ENCODE measurements at places on chromosomes 6 and 20.
A peak's percentile ranks its signal among the peaks of the same experiment; 100 is the strongest.

GRCh38 chr6:40733290-40733689, 146.1 kb upstream of the LRFN2 start:
- no peak for DNase-seq

GRCh38 chr6:35668096-35668495, 20.6 kb downstream of the FKBP5 start:
- DNase-seq = no peak

DNA sequence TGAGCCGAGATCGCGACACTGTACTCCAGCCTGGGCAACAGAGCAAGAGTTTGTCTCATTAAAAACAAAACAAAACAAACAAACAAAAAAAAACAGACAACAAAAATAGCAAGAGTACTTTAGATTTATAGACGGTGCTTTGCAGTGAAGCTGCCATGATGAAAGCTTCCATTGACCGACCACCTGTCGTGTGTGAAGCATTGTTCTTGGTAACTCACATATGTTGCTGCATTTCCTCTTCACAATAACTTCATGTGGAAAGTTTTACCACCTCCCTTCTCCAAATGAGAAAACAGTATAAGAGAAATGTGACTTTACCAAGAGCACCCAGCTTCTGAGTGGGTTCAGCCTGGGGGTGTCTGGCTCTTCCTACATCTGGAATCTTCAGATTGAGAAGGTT, 56.4 kb upstream of the PTGIS start:
- DNase-seq = no peak

DNA sequence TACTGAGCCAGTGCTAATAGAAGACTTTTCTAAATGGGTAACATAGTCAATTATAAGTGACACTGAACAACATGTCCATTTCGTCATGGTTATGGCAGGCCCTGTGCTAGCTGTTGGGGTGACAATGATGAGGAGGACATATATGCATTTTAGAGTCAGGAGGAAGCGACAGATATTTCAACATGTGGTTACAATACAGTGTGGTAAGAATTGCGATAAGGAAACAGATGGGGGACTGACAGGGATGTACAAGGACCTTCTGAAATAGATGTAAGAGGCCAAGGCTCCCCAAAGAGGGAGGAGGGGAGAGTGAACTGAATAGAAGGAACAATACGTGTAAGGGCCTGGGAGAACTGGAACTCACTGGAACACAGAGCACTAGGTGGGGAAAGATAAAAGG, 11.7 kb downstream of the MMP24 start:
- no peak for DNase-seq

GRCh38 chr20:12040261-12040660, 122.6 kb downstream of the BTBD3 start:
- DNase-seq = no peak

- DNase-seq = no peak
These were observed 74.8 kb downstream of the CDYL start for GRCh38 chr6:4851035-4851434.

GRCh38 chr20:5000263-5001173, 792 bp downstream of the SLC23A2 start:
- DNase-seq = peak; percentile 67

GRCh38 chr6:135475292-135475886, 22.2 kb downstream of the AHI1 start:
- peak; percentile 65 for DNase-seq

DNA sequence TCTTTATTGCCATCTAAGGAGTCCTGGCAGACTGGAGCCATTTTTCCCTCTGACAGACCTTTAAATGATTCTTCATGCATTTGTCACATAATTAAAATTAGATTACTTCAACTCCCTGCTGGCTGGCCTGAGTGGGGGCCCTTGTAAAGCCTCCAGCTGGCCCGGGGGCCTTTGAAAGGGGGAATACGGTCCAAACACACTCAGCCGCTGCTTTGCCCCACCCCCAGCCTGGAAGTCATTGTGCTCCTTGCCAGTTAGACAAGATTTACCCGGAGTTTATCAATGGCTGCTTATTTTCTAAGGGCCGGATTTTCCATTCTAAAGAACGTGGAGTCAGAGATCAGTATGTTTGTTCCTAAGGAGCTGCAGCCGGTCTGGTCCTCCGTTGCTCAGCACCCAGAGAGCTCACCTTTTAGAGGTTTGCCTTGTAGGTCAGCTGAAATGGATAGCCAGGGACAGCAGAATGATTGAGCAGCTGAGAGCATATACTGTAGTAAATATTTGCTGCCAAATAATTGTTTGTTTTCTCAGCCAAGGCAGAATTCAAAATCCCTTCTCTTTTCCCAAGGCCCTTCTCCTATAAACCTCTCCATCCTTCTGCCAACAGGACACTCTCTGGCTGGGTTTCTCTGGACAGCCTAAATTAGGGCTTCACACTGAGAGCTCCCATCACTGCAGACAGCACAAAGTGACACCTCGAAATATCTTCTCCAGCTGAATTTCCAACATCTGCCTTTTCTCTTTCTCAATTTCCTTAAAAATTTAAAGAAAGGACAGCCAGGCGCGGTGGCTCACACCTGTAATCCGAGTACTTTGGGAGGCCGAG, 68.4 kb upstream of the RBM24 start:
- DNase-seq = peak; percentile 45

DNA sequence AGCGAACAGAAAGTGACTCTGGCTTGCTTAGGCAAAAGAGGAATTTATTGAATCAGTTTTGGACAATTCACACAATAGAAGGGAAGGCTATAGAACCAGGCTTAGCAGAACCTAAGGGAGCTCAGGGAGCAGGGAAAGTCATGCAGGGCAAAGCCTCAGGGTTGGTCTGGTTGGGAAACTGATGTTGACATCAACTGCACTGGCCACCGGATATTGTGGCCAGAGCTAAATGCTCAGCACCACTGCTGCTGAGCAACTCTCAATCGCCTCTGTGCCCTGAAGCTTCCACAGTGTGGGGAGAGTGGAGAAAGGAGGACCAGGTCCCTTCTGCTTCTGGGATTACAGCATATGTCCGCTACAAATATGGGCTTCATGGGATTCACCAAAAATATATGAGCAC, 93.3 kb upstream of the GCM1 start:
- no peak for DNase-seq

DNA sequence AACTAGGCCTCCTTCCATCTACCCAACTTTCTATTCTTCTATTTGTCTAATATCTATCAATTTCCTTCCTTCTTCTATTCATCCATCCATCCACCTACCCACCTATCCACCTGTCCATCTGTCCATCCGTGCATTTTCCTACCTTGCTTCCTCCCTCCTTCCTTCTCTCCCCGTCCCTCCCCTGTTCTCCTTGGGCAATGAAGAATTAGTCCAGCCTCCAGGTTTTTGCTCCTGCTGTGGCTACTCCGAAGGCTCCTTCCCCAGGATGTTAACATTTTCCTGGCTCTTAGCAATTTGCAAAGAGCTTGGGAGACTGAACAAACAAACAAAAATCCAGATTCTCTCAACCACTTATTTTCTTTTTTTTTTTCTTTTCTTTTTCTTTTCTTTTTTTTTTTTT, 81.6 kb downstream of the KCNB1 start:
- DNase-seq = no peak

DNA sequence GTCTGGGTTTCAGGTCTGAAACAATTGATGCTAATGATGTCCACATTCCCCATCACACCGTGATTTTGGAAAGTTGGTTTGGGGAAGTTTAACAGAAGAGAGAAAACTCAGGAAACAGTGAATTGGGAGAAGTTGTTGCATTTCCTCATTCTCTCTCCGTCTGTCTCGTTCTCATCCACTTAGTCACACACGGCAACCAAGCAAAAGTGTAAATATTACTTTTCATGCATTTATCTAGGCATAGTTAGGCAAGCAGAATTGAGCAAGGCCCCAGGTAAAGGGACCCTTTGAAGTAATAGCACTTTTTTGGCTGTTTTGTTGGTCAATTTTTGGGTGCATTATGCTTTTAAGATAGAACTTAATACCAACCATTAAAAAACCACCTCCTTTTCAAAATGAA, 137.0 kb upstream of the SULF2 start:
- DNase-seq = peak; percentile 54

DNA sequence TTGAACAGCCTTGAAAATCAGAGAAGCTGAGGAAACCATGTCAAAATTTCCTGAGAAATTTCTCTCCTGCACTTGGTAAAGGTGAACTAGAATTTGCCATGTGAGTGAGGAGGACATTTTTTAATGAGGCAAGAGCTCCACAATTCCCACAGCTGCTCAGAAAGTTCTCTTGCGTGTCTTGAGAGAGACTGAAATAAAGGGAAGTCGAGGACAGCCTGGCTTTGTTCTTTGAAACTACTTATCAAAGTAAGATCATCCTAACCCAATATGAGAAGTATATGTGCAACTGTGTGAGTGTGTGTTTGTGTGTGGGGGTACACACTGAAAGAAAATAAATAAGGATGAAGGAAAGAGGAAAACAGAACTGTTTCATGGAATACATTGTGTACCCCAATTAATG, 163.4 kb downstream of the SLC24A3 start:
- no peak for DNase-seq

GRCh38 chr6:160429620-160429895, 81.4 kb downstream of the SLC22A3 start:
- DNase-seq = no peak

GRCh38 chr6:148677594-148678476, 69.0 kb upstream of the UST start:
- DNase-seq = no peak

GRCh38 chr6:3316331-3316730, 57.6 kb downstream of the PSMG4 start:
- DNase-seq = no peak

GRCh38 chr6:34516391-34517324, 39.5 kb downstream of the SPDEF start:
- DNase-seq = no peak

DNA sequence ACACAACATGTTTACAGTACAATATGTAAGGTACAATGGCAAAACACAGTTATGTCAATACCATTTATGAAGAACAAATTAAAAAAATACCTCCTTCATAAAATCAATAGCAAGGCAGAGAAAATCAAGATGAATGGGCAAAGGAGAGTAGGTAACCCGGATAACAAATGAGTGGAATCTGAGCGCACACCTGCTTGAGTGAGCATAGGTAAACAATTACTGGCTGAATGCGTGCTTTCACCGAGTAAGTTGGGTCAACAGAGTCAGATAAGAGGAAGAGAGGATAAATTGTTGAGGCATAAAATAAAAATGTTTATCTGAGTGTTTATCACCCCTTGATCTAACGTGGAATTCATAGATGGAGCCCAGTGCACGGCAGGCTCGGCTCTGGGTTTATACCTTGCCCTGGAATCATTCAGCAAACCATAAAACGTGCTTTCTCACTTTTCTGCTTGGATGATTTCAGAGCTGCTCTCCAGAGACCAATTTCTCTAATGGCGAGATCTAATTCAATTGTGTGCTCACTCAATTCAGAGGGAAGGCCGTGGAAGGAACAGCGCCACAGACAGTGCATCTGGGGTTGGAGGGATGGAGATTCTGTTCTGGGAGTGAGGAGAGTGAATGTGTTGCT, 224.8 kb upstream of the MAP3K7 start:
- no peak for DNase-seq

DNA sequence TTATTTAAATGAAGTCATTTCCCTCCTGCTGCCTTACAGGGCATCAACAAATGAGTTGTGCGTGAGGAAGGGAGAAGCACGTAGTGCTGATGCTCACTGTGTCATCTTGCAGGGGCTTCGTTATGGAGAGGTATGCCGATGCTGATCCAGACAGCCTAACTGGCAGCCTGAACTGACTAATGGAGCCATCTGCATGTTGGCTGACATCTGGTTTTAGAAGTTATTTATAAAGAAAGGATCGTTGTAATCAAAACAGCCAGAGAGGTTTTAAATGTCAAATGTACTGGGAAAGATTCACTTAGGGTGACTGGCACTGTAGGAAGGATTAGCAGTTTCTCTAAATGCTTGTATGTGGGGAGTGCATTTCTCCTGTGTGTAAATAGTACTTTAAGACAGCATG, 54.6 kb downstream of the FARS2 start:
- DNase-seq = peak; percentile 61

GRCh38 chr20:63268256-63268655, 4.4 kb upstream of the ARFGAP1 start:
- no peak for DNase-seq

GRCh38 chr20:20491784-20492264, 123.9 kb downstream of the INSM1 start:
- no peak for DNase-seq

GRCh38 chr6:117674503-117674902, 766 bp upstream of the NUS1 start:
- no peak for DNase-seq

DNA sequence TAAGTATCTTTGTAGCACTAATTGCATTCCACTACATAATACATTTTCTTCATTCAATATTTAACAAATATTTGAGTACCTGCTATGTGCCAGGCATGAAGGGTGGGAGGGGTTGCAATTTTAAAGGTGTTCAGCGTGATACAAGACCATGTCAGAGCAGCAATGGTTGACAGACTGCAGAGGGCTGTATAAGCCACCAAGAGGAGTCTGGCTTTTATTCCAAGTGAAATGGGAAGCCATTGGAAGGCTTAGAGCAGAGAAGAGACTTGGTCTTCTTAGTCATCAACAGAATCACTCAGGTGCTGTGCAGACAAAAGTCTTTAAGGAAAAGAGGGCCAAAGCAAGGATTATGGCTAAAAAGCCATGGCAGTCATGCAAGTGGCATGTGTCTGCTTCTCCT, 360.8 kb upstream of the ARID1B start:
- no peak for DNase-seq

- DNase-seq = no peak
These were observed 982.0 kb upstream of the FLRT3 start for GRCh38 chr20:15319439-15319838.

- no peak for DNase-seq
These were observed 467.6 kb downstream of the DHX35 start for GRCh38 chr20:39429726-39430125.

DNA sequence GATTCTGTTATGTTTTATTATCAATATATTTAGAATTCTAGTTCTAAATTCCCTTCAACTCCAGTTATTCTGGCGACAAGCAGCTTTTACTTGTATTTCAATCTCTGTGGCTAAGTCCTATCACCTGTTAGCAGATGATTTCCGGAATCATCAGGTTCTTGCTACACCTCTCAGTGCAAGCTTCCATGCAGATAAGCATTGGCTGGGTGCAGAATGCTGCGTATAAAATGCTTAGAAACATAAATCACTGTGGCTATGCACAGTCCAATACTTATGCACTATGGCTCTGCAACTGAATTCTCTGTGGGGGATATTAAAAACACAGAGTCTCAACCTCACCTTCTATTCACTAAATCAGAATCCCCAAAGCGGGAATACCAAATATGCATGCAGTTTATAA, 720.0 kb downstream of the EYS start:
- no peak for DNase-seq

GRCh38 chr6:91822581-91822980, 1235.7 kb upstream of the MAP3K7 start:
- DNase-seq = no peak
